ENCODE measurements at places on chromosomes 3 and 15.

GRCh38 chr15:73909651-73910050 is 16.6 kb upstream of the LOXL1 start:
- DNase-seq = no peak

DNA sequence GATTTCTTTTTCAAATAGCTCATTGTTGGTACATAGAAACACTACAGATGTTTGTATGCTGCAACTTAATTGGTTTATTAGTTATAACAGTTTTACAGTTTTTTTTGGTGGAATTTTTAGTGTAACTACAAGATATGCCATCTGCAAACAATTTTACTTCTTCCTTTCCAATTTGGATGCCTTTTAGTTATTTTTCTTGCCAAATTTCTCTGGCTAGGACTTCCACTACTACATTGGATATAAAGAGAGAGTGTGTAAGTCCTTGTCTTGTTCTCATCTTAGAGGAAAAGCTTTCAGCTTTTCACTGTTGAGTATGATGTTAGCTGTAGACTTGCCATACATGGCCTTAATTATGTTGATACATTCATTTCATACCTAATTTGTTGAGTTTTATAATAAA is 143.6 kb upstream of the EOMES start:
- DNase-seq = no peak

- no peak for DNase-seq
Observed at GRCh38 chr3:111326144-111326995, 215.6 kb upstream of the CD96 start.

DNA sequence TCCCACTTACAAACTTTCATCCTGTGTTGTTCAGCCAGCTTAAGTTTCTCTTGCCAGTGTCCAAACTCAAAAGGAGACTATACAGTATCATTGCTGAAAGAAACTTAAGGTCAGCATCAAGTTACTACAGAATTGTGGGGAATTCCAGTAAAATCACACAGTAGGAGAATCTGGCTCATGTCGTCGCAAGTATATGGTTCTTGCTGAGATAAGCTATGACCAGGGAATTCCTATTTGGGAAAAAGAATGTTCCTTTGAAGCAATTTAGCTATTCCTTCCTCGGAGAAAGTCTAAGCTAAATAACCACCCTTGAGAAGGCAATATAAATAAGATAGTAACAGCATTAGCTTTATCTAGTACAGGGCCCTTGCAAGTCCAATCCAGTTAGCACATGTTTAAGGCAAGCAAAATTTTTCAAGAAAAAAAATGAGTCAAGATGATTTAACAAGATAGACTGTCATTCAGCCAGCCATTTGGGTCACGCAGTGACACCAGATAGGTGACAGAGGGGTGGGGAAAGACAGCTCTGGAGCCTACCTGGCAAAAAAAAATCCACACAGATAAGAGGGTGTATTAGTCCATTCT is 78.2 kb upstream of the THBS1 start:
- no peak for DNase-seq

DNA sequence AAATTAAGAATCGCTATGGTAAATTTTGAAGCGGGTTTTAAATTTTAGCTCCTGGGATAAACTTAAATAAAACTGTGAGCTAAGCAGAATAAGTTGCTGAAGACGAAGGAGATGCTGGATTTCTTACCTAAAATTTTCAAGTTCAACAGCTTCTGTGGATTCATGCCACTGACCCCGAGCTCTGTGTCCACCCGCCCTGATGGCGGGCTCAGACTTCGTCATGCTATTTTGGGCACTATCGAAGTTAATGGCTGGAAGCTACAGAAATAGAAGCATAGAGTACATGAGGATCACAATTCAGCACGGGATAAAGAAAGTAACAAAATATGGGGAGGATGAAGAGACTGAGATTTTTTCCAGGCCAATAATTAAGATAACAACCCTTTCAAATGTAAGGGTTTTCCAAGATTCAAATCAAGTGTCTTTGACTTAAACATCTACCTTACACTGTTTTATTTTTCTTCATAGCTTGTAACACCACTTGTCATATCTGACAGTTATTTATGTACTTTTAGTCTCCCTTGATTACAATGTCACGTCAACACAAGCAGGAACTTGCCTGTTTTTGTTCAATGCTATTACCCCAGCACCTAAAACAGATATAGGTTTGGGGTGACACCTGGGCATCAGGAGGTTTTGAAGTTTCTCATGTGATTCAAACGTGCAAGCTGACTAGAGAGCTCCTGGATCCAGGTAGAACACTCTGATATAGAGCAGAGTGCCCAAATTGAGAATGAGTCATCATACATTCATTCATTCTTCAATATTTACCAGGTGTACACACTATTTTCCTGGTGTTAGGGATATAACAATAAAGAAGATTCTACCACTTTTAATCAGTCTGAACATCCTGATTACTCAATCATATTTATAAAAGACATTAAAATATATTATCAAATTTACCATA is 23.0 kb downstream of the NEK10 start:
- DNase-seq = peak; percentile 60

GRCh38 chr15:71117714-71118305 is 2.5 kb downstream of the THSD4 start:
- no peak for DNase-seq

GRCh38 chr15:62835762-62836161 is 206.8 kb upstream of the TPM1 start:
- DNase-seq = no peak

GRCh38 chr15:100863796-100864267 is 15.8 kb upstream of the ALDH1A3 start:
- DNase-seq = peak; percentile 82

- DNase-seq = no peak
Observed at GRCh38 chr3:127729556-127730056, 56.9 kb downstream of the ABTB1 start.

DNA sequence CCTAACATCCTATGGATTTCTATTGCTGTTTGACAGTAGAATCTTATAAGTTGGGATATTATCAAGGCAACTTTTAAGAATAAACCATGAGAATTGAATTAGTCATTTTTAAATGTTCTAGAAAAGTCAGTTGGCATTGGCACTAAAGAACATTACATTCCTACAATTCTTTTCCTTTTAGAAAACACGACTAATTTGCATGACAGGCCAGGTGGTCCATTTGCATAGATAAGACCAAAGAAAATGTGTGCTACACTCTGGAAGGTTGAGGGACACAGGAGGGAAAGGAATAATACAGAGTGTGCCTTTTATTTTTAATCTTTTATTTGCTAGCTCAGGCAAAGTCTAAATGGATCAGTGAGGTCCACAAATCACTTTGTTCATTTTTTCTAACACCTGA is 962.3 kb downstream of the EPHA3 start:
- no peak for DNase-seq

DNA sequence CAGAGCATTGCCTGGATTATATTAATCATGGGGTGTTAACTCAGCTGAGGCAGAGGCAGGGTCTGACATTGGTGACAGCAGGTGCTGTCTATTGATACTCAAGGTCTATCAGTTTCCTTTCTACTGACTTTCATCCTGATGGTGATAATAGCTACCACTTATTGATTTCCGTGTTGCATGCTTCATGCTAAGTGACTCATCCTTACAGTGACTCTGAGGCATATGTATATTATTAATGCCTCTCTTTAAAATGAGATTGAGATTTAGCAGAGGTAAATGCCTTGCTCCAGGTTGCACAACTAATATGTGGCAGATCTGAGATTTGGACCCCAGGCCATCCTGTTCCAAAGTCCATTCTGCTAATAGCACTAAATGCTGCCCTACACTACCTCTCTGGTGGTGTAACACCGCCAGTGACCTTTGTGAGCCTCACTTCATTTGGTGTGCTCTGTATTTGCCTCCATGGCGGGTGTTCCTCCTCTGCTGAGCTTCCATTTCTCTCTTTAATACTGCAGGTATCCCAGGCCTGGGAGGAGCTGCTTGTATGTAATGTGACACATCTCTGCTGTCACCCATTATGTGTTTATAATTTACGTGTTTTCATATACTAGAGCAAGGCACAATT is 50.4 kb downstream of the GPR171 start:
- no peak for DNase-seq

DNA sequence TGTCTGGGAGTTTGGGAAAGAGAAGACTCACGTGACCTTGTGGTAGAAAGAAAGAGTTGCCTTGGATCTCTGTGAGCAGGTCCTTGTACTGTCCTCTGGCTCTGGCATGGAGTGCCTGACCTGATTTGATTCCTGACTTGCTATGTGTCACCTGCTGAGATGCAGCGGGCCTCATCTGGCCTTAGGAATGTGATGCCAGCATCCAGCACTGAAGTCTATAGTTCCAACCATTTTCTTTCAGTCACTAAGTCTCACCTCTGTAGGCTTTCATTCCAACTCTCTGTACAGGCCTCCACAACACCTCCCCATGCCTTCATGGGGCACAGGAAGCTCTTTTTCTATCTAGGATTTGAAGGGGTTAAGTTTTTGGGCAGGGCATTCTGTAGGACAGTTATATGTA is 12.1 kb upstream of the OXSR1 start:
- DNase-seq = no peak

DNA sequence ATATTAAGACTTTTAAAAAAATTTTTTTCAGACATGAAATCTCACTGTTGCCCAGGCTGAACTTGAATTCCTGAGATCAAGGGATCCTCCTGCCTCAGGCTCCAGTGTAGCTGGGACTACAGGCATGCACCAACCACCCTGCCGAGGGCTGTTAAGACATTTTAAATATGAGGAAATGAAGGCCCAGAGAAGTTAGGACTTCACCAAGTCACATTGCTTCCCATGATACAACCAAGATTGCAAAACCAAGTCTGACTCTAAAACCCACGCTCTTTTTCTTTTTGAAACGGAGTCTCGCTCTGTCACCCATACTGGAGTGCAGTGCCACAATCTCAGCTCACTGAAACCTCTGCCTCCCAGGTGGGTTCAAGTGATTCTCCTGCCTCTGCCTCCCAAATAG is 28.0 kb downstream of the PTPN9 start:
- DNase-seq = no peak

DNA sequence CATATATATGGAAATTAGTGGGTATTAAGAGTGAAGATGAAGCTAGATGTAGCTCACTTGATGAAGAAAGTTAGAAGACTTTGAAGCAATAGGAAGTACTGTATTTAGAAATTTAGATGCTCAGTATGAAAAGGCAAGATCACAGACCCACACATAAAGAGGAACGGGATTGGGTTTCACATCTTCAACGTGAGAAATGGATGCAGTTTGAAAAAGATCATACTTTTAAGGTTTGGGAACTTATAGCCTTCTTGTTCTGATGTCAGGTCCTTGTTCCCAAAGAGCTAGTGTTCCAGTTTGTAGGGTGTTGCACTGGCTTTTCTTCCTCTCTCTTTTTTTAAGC is 16.7 kb downstream of the AP3S2 start:
- DNase-seq = no peak

DNA sequence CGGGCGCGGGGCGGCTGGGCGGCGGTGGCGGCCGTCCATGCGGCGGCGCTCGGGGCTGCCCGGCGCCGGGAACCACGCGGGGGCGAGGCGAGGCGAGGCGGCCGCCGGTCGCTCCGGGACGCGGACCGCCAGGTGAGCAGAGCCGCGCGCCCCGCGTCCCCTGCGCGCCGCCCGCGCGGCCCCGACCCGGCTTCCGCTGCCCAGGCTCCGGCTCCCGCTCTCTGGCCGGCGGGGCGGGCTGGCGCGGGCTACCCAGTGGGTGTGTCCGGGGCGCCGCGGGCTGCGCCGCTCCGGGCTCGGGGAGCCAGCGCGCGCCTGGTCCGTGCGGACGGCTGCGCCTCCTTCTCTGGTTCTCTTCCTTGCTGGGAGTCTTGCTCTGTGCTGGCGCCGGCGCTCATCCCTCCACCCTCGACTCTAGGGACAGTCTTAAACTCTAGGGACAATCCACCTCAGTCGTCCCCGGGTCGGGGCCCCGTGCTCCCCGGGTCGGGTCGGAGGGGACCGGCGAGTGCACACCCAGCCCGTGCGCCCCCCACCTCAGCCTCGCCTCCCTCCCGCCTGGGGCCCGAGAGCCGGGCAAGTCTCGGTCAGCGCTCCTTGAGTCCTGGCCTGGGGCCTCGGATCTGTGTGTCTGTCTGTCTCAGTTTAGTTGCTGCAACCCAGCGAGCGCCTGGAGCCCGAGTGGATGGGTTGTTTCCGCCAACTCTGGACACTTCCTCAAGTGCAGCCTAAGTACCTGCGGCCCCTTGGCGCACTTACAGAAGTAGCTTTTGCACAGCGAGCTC is 488 bp downstream of the THSD4 start:
- DNase-seq = peak; percentile 78

- DNase-seq = no peak
Observed at GRCh38 chr3:60461267-60461666, 790.0 kb downstream of the FHIT start.

- DNase-seq = no peak
Observed at GRCh38 chr3:156723182-156723619, 48.8 kb downstream of the TIPARP start.

DNA sequence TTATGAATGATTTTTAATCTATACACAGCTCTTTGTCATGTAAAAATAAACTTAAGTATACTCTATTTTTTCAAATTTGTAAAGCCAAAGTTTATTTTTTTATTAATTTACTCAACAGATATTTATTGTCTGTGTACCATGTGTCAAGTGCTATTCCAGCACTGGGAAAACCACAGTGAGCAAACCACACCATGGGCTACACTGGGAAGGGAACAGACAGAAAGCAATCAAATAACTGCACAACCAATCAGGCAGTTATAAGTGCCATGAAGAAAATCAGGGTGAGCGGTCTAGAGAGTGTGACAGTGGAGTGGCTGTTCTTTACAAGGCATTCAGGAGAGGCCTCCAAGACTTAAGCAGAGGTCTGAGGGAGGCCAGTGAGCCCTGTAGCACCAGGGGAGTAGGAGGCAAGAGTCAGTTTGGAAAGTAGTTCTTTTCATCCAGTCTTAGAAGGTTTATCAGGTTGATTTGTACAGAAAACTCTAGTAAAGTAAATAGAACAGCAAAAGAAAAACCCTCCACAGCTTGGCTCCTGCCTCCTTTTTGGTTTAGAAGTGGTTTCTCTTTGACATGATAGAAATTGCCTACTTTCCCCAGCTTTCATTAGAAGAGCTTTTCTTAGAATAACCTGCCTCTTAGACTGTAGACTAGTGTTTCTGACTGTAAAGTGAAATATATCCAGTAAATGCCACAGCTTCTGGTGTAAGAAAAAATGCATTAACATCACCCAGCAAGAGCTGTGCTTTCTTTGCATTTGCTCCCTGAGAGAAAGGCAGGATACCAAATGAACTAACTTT is 13.7 kb downstream of the EIF2AK4 start:
- DNase-seq = no peak

DNA sequence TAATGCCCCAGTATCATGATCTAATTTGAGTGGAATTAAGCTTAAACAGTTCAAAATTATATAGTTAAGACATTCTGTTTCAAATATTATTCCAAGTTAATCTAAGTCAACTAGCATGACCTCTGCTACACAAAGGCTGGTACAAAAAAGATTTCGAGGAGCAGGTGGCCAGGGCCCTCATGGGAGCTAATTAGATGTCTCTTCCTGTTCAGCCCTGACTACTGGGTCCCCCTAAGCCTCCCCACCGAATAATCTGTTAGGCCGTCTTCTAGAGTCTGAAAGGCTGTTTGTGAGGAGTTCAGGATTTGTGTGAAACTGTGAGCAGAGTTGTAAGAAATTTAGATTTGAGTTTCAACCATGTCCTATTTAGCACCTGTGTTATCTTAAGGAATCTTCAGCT is 75.4 kb downstream of the PPM1L start:
- DNase-seq = no peak

GRCh38 chr3:36060950-36061349 is 319.4 kb upstream of the STAC start:
- DNase-seq = no peak

- no peak for DNase-seq
Observed at GRCh38 chr3:23389686-23390085, 186.6 kb downstream of the UBE2E2 start.

- no peak for DNase-seq
Observed at GRCh38 chr3:98445949-98446406, 17.0 kb upstream of the OR5K1 start.
